ENCODE measurements at places on chromosomes 16 and 17.
A peak's percentile ranks its signal among the peaks of the same experiment; 100 is the strongest.

- no peak for DNase-seq
Measured at GRCh38 chr17:40333781-40334448, 24.9 kb downstream of the RARA start.

- DNase-seq = no peak
Measured at GRCh38 chr16:49150341-49150740, 131.3 kb downstream of the CBLN1 start.

DNA sequence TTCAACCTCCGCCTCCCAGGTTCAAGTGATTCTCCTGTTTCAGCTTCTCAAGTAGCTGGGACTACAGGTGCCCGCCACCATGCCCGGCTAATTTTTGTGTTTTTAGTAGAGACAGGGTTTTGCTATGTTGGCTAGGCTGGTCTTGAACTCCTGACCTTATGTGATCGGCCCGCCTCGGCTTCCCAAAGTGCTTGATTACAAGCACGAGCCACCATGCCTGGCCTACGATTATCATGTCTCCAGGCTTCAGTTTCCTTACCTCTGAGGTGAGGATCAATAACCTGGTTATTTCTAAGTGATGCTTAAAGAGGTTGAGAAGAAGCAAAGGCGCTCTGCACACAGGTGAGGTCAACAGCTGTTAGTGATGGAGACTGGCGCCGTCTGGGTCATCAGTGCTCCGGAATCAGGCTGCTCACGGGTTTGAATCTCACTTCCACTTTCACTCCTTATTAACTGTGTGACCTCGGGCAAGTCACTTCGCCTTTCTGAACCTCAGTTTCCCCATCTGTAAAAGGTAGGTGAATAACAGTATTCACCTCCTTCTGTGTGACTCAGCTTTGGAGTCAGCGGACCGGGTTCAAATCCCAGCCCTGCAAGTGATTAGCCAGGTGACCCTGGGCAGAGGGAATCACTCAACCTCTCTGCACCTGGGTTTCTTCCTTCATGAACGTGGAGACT lies 745 bp upstream of the ABCC1 start:
- no peak for DNase-seq

GRCh38 chr16:890716-891352 lies 80.0 kb downstream of the LMF1 start:
- no peak for DNase-seq

- DNase-seq = peak; percentile 80
Measured at GRCh38 chr16:57544124-57544653, 1.7 kb downstream of the ADGRG5 start.

DNA sequence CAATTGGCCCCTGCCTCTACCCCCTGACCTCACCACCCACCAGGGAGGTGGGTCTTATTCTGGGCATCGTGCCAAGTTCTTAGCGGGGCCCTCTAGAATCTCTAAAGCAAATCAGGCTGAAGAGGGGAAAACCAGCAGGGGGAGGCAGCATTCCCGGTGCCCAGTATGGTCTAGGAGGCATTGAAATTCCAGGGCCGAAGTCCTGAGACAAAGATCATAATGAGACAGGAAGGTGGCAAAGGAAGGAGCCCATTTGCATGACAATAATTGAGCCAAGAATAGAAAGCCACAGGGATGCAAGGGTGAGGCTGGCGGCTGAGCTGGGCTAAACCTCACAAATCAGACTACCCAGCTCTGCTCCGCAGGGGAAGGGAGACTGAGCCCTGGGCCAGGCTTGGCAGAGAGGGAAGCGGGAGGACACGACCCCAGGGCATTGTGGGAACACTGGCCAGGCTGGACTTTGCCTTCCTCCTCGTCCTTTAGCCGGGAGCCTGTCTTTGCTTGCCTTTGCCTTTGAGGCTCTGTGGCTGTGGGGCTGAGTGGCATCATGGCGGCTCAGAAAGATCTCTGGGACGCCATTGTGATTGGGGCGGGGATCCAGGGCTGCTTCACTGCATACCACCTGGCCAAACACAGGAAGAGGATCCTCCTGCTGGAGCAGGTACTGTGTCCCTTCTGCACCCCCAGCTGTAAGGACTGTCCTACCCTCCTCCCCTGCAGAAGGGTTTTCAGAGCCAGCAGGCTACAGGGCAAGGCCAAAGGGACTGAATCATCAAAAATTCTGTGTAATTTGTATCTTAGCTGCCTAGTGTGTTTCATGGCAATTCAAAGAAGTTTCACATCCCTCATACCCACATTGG lies at the start of gene PIPOX:
Gene PIPOX, plus strand, starts transcription at position 463 of the 860 bp plus-strand sequence. Its CDS starts 85 bp downstream, at position 548.
- DNase-seq = no peak
